ENCODE measurements at places on chromosomes 3 and 15.

DNA sequence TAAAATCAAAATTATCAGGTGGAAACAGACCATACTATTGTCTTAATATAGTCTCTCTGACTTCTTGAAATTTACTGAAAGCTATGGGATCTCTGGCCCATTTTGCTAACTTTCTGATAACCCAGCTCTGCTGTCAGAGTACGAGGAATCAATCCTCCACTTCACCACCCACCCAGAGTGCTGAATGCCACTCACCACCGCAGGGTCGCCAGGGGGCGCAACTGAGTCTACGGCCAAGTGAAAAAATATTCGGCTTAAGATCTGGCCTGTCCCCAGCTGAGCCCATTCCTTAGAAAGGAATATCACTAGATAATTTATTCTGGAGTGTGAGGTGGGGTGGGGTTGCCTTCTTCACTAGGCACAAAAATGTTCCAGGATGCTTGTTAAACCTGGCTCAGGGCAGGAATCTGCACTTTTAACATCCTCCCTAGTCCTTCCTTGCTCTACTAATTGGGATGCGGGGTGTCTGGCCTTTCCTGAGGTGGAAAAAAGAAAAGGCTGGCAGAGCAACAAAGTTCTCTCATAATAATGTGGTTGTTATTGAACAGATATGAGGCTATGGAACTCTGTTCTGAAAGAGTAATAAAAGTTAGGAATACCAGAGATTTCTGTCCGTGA lies 520.6 kb downstream of the MFSD1 start:
- DNase-seq: peak; percentile 20

DNA sequence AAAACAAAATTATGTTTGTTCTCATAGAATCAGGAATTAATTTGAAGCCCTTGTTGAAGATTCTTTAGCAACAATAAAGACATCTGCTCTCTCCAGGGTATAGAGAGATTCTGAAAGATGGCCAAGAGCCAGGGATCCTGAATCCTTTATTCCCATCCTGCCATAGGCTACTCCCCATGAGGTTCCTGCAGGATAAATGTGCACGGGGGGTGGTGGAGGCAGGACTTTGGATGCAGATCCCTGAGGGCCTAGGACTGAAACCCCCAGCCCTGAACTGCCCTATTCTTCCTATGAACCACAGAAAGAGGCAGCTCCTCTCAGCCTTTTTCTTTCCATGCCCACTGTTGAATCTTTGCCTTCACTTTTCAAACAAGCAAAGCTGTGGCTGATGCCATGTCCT lies 17.1 kb downstream of the TMEM108 start:
- no peak for DNase-seq

- DNase-seq: no peak
These were observed 66.0 kb downstream of the RBMS3 start for GRCh38 chr3:29346828-29347227.

DNA sequence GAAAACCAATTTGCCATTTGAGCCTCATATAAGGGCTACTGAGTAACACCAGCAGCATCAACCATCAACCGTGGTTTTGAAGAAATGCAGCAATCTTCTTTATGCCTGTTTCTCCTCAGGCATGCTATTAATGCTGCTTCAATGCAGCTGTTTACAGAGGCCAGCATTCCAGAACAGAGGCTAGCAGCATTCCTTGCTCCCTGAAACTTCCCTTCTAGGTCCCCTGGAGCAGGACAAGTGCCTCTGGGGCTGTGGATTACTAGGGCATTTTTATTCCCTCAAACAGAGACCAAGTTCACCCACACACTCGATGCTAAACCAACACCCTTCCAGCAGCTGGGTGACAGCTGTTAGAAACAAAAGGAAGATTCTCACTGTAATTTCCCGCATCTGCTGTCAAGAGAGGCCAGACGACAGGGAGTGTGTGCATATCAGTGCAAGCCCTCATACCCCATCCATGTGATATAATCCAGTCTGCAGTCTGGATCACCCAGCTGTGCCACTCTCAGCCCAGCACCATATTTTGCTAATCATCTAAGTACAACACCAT lies 57.5 kb downstream of the HOMER2 start:
- DNase-seq: no peak

DNA sequence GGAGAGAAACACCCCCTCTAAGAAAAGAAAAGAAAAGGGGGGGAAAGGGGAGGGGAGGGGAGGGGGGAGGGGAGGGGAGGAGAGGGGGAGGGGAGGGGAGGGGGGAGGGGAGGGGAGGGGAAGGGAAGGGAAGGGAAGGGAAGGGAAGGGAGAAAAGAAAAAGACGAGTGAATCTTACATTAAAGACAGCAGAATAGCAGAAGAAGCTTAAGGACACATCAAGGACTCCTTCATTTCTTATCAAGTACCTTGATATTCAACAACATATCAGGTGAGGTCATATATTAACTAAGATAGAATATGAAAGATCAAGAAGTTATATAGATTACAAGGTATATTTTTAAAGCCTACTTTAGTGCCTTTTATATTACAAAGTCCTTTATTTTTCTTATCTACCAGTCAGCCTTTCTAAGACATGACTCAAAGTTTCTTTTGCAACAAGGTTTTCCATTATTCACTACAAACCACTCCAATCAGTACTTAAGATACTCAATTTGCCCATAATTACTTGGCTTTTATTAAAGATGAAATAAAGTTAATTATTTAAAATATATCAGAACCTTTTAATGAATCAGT lies 17.7 kb upstream of the AADAC start:
- no peak for DNase-seq

GRCh38 chr3:121660356-121661171 lies at the start of gene HCLS1:
Gene HCLS1 (minus strand): TSS chr3:121660903. CDS start chr3:121658347, 2,556 bp downstream.
- peak; percentile 53 for DNase-seq

- DNase-seq: no peak
These were observed 117.0 kb upstream of the MRPL3 start for GRCh38 chr3:131619821-131620220.

DNA sequence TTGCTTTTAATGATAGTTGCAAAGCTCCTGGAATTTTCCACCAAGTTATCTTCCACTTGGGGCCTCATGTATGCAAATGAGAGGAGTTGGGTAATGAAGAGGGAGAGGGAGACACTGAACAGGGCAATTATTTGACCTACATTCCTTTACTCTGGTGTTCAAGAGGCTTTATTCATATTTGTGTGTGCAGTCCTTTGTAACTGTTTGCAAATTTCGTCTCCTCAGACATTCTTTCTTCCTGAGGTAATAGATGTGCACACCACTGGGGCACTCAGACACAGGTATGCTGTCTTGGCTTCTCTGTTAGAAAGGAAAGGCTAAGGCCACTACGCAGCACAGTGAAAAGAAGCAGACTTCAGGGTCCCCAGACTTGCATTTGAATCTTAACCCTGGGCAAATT lies 189.7 kb upstream of the IL12A start:
- no peak for DNase-seq

- no peak for DNase-seq
These were observed 17.7 kb downstream of the SOX2 start for GRCh38 chr3:181729341-181729869.

DNA sequence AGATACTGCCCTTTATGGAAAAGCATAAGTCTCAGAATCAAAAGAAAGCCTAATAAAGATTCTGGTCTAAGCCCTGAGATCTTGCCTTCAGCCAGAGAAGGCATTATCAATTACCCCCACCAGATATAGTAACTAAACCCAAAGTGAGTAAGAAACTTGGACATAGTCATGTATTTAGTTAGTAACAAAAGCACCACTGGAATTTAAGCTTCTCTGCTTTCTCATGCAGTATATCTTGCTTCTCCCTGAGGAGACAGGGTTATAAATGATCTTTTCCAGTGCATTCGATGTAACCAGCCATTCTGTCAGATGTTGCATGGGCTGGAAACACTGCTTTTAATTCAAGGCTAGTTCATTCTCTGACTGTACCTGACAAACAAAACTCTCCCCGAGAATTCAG lies 946.7 kb downstream of the NAALADL2 start:
- DNase-seq: no peak

DNA sequence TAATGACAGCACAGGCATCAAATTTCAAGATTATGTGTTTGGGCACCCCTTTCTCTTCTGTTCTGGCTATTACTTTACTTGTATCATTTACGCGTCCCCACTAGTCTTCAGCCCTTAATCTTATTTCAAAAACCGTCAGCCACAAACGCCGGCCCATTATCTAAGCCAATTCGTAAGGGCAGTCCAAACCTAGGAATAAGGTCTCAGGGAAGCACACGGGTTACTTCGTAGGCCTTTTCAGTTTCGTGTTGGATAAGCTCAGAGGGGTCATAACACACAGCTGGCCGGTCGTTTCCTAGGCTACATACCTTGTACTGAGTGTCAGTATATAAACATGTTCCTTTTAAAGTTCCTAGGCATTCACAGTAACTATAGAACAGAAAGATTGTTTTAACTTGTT lies 5.1 kb upstream of the DNAAF4 start:
- no peak for DNase-seq

DNA sequence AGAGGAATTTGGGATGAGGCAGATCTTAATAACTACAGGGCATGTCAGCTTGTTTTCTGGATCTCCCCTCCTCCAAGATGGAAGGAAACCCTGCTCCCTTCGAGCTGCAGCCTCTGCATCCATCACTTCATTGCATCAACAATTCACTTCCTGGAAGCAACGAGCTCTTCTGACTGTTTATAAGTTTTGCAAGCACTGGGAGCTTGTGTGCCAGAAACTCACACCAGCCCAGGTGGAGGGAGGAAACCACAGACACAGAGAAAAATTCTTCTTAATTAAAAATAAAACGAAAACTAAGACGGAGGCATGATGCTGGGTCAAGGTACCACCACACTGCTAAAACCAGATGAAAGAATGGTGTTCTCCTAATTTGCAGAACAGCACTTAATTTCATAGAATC lies 10.6 kb downstream of the LRIG1 start:
- DNase-seq: no peak

GRCh38 chr15:61621146-61621545 lies 392.0 kb upstream of the RORA start:
- DNase-seq: peak; percentile 5

DNA sequence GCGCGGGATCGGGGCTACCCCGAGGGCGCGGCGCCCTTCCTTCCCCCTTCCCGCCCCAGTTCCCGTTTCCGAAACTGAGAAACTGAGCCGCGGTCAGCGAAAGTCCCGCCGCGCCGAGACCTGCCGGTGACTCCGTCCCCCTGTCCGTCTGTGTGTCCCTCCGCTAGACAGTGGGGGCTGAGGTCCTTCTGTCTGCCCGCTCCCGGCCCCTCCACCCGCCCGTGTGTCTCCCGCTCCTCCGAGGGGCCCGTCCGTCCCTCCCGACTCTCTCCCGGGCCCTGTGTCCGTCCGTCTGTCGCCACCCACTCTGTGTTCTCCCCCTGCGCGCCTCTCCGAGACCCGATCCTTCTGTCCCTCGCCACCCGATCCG lies 426 bp downstream of the PRKCD start:
- no peak for DNase-seq

DNA sequence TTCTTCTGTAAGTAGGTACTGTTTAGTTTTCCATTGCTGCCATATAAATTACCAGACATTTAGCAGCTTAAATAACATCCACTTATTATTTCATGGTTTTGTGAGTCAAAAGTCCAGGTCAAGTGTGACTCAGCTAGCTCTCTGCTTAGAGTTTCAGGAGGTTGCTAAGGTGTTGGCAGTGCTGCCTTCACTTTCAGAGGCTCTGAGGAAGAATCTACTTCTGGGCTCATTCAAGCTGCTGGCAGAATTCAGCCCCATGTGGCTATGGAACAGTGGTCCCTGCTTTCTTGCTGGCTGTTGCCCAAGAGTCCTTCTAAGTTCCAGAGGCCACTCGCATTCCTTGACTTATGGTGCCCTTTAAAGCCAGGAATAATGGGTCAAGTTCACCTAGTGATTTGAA lies 4.5 kb downstream of the CFAP44 start:
- DNase-seq: no peak

- no peak for DNase-seq
These were observed 51.9 kb upstream of the TBL1XR1 start for GRCh38 chr3:177249203-177249602.

- no peak for DNase-seq
These were observed 53.1 kb downstream of the PHC3 start for GRCh38 chr3:170128259-170128976.

DNA sequence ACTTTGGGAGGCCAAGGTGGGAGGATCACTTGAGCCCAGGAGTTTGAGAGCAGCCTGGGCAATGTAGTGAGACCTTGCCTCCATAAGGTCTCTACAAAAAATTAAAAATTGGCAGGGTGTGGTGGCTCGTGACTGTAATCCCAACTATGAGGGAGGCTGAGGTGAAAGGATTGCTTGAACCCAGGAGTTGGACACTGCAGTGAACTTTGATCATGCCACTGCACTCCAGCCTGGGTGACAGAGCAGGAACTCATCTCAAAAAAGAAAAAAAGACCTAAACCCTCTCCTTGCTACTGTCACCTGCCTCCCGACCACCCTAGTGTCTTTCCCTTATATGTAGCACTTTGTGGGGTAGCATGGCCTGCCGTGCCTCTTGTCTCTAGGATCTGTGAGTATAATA lies 23.8 kb upstream of the AQP9 start:
- DNase-seq: no peak

DNA sequence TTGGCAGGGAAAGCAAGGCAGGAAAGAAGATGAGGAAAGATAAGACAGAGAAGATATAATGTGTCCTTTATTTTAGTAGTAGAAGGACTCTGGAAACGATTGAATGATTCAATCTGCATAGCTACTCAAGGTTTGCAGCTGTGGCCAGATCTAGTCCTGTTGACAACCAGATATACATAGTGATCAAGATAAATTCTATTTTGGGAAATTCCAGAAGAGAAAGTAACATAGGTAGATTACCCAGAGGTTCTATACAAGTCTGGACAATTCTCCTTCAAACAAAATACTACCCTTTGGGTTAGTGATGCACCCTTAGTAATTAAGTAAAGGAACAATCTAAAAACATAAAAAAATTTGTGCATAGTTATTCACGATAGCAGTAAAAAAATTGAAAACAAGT lies 9.4 kb downstream of the TERC start:
- no peak for DNase-seq

GRCh38 chr15:70258369-70259027 lies 160.8 kb upstream of the TLE3 start:
- DNase-seq: peak; percentile 77

GRCh38 chr15:53911431-53911830 lies 66.8 kb upstream of the UNC13C start:
- no peak for DNase-seq

- no peak for DNase-seq
These were observed 480.7 kb upstream of the THBS1 start for GRCh38 chr15:39100106-39100660.

GRCh38 chr3:50648313-50648712 lies 26.4 kb upstream of the DOCK3 start:
- DNase-seq: no peak

GRCh38 chr3:173013219-173013832 lies 127.7 kb downstream of the SPATA16 start:
- no peak for DNase-seq

DNA sequence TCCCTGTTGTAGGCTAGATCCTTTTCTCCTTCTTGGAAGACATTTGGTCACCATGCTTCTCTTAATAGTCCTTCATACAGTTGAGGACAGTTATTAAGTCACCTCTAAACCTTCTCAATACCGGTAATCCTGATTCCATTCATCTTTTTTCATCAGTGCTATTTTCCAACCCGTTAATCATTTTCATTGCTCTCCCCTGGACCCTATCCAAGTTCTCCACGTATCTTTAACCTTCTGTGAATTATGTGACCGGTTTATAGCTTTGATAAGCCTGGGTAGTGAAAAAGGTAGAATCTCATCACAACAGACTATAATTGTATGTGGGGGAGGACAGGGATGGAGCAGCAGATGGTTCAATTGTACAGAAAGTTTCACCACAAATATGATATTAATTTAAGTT lies 168.5 kb downstream of the MECOM start:
- DNase-seq: no peak

GRCh38 chr3:151818361-151818760 lies 4.4 kb downstream of the AADAC start:
- no peak for DNase-seq

GRCh38 chr3:177552051-177552450 lies 354.8 kb upstream of the TBL1XR1 start:
- DNase-seq: no peak
